ENCODE measurements at places on chromosomes 7 and 10.
A peak's percentile ranks its signal among the peaks of the same experiment; 100 is the strongest.

DNA sequence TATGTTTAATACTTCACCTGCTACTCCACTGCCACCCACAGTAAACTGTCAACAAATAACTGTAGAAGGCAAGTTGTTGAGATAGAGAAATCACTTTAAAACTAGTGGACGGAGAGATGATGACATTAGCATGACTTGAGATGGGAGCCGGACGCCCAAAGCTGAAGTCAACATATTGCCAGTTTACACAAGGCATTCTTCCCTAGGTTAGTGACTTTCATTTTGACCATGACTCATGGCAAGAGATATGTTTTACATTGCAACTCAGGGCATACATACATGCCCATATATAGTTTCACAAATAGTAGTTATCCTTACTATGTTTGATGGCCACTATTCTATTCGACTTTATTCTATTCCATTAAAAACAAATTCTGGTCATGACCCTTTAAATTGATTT, 296.6 kb downstream of the PLXNA4 start:
- no peak for DNase-seq

DNA sequence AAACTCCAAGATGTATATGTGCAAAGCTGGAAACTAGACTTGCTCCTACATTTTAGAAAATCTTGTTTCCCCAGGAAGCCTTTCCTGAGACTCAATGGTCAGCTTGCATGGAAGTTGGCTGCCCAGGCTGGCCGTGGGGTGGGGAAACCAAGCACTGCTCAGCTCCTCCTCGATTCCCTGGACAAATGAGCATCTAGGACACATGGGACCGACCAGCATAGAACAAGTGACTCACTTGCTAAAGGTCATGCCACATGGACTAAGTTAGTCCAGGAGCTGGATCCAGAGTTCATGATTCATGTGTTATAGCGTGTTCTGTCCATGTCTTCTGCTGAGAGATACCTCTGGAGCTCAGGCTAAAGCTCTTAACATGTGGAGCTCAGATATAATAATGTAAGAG, 6.2 kb downstream of the FAM180A start:
- no peak for DNase-seq

DNA sequence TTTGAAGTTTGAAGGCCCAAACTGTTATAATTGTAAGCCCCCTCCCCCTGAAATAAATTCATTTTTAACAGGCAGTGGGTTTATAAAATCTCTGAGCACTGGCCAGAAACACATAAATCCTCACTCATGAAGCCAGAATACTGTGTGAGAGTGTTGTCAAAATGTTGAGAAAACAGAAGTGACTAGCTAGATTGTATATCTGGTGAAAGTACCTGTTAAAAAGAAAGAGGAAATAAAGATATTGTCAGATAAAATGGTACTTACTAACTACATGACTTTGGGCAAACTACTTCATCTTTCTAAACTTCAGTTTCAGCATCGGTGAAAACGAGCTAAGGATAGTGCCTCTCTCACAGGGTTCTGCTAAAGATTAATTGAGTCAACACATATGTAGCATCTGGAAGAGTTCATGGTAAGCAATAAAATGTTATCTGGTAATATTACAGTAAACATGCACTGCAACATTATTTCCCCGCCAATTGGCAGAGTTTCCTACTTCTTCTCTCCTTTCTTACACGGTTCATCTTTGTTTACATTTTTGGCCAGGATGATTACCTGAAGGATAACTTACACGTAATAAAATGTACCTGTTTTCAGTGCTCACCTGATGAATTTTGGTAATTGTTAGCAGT, 202.5 kb upstream of the CHRM2 start:
- DNase-seq: no peak

GRCh38 chr10:79542626-79543025, 17.6 kb downstream of the SFTPA2 start:
- no peak for DNase-seq

DNA sequence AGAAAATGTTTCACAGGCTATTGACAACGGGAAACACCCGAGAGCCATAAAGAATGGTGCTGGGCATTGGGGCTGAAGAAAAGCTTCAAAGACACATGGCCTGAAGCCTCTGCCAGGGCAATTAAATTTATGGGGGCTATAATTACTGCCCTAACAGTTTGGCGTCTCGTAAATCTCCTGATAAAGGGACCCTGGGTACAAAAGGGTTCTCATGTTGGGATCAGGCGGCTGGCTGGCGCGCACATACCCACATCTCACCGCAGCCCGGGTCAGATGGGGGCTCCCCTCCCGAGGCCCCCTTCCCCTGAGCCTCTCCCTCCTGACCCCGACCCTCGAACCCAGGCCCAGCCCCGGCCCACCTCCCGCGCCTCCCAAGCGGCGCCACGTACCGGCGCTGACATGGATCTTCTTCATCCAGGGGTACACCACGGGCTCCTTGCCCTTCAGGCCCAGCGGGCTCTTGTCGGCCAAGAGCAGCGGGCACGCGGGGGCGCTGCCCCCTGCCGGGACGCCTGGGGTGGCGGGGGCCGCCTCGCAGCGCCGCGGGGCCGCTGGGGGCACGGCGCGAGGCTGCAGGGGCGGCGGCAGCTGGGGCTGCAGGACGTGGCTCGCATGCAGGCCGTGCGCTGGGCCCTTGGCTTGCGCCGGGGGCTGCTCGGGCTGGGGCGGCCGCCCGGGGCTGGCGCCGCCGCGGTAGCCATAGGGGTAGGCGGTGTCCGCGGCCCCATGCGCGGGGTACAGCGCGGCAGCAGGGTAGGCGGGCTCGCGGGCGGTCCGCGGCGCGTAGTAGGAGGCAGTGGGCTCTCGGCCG, 623 bp downstream of the HOXA4 start:
- no peak for DNase-seq

GRCh38 chr7:154647625-154648024, 355.3 kb downstream of the PAXIP1 start:
- DNase-seq: no peak

GRCh38 chr10:110759523-110759922, 112.2 kb upstream of the PDCD4 start:
- DNase-seq: no peak

DNA sequence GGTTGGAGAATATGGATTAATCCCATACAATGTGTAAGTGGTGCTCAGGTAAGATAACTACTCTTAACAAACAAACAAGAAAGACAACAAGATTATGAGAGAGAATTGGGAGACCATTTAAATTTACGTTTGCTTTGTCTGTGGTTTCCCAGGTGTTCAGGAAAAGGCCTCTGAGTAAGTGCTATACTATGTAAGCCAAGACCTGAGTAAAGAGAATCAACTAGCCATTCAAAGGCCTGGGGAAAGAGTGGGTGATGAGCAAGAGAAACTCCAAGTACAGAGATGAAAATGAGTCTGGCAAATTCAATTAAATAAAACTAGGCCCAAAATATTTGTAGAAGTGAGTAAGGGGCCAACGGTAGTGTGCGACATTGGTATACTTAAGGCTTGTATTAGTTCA, 9.9 kb downstream of the CSTF2T start:
- no peak for DNase-seq

DNA sequence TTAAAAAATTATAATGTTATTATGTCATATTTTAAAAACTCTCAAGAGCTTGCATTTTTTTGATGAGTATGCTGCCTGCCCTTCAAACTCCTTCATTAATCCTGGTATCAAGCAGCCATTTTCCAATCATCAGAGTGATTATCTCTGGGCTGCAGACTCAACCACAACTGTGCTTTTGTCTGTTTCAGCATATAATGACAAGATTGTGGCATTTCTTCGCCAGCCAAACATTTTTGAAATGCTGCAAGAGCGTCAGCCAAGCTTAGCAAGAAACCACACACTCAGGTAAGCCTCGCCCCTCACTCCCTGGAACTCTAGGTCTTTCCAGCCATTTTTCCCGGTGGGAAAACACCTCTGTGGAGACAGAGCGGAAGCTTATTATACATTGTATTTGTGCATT, 90.0 kb upstream of the STK17A start:
- DNase-seq: no peak

DNA sequence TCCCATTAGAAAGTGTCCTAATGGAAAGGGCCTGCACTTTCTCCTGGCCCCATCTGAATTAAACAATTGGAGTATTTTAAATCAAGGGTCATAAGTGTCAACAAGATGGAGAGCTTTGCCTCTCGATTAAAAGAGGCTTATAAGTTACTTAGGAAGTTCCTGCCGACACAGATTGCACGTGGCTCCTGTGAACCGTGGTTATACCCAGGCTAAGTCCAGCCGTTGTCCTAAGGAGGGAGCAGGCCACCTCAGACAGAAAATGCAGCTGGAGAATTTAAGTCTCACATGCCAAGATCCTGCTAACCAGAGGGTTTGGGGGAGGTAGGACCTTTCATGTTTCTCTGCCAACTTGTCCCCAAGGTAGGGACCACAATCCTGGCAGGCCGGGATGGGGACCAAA, 626.5 kb upstream of the GALNT17 start:
- DNase-seq: no peak

DNA sequence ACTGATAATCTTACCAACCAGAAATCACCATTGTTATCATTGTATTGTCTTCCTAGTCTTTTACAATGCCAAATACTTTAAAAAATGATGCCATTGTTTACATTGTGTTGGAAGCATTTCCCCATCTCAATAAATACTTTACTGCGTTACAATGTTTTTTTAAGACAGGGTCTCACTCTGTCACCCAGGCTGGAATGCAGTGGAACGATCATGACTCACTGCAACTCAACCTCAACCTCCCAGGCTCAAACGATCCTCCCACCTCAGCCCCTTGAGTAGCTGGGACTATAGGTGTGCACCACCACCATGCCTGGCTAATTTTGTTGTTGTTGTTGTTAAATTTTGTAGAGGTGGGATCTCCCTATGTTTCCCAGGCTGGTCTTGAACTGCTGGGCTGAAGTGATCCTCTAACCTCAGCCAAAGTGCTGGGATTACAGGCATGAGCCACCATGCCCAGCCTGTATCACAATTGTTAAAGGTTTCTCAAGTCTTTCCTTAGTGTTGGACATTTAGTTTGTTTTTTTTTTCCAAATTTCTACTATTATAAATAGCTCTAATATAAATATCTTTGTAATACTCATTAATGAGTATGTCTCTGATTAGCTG, 13.5 kb downstream of the LRMDA start:
- no peak for DNase-seq

GRCh38 chr7:48183370-48183743, 12.1 kb downstream of the ABCA13 start:
- DNase-seq: peak; percentile 18

DNA sequence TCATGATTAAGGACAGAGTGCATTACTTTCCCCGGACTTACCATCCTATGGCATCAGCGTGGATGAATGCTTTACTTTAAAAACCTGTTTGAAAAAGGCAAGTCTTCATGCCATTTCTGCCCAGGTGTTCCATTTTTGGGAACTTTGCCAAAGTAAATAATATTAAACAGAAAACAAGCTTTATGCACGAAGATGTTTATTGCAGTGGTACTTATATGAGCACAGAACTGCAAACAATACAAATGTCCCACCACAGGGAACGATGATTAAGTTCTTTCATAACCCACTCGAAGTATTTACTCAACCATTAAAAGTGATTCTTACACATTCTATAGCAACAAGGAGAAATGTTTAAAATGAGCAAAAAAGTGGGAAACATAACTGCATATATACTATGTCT, 109.7 kb upstream of the GDF10 start:
- no peak for DNase-seq

- DNase-seq: no peak
These were observed 160.1 kb downstream of the FZD1 start for GRCh38 chr7:91424371-91424770.

All from fibroblast of the aortic adventitia (primary cell).